Stimulated activated CD4-positive, alpha-beta T cell treated with anti-CD3 and anti-CD28 coated beads, Interleukin-12 subunit alpha, Interleukin-12 subunit beta, amount 100 ng/mL, for 4 hours (primary cell): ENCODE measurements at places on chromosomes 1 and 21.

DNA sequence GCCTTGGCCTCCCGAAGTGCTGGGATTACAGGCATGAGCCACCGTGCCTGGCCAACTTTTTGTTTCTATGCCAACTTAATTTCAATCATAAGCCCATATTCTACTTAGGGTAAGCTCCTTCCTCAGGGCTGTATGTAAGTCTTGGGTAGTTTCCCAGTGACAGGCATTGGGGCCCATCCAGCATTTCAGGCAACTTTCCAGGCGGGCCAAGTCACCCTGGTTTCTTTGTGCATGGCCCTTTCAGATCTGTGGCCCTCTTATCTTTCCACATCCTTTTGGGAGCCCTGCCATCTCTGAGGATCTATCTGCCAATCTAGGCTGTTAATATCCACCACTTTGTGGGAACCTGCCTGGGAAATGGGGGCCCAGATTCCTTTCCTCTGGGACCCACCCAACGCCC lies 58.7 kb downstream of the TNN start:
- no peak for DNase-seq

DNA sequence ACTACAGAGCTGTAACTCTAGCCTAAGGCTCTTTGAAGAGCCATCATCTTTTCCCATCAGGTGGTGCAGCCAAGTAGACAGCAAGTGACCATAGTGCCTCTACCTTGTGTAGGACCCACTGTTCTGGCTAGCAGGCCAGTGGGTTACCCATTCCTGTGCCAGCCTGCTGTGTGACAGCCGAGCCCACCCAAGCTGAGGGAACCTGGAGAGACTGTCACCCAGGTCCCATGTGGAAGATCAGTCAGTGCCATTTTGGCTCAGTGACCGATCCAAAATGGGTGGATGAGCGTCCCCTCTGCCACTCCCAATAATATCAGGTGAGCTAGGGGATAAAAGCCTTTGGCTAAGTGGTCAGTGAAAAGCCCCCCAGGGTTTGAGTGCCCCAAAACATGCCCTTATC lies 417.9 kb downstream of the MATN1 start:
- DNase-seq, result no peak

GRCh38 chr1:93816970-93817678 lies 61.9 kb downstream of the DNTTIP2 start:
- no peak for DNase-seq

DNA sequence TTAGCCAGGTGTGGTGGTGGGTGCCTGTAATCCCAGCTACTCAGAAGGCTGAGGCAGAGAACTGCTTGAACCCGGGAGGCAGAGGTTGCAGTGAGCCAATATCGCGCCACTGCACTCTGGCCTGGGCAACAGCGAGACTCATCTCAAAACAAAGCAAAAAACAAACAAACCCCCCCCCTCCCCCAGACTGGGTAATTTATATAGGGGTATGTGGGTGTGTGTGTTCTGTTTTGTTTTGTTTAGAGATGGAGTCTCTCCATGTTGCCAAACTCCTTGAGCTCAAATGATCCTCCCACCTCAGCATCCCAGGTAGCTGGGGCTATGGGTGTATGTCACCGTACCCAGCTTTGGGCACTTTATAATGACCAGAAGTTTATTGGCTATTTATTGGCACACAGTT lies 73.6 kb downstream of the SLC27A3 start:
- no peak for DNase-seq

DNA sequence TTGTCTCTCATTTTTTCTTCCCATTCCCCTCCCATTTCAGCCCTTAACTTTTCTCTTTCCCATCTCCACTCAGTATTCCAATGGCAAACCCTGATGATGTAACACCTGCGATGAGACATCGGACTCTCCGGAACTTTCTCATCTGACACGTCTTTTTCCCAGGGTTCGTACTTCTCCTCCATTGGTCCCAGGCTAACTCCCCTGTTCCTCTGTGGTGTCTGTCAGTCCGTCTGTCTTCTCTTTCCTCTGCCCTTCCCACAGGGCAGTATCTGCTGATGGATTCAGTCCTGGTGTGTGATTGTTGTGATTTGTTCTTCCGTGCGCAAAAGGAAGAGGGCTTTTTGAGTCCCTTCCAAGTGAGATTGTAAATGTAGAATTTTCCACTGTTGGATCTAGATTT lies 27.7 kb downstream of the VANGL2 start:
- no peak for DNase-seq

DNA sequence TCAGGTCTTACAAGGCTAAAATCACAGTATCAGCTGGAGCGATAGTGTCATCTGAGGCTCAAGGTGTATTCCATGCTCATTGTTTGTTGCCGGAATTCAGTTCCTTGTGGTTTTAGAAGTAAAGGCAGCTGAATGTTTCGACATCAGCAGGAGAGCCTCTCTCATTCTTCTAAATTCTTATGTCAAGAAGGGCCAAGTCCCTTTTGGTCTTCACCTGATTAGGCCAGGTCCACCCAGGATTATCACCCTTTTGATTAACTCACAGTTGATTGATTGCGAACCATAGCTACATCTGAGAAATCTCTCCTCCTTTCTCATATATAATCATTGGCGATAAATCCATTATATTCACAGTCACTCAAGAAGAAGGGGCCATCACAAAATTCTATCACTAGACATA lies 806.7 kb upstream of the PRMT6 start:
- DNase-seq, result no peak

- no peak for DNase-seq
Observed at GRCh38 chr1:7983086-7983778, 21.7 kb downstream of the PARK7 start.

GRCh38 chr21:45004481-45005247 lies 64.8 kb downstream of the SLX9 start:
- no peak for DNase-seq

- DNase-seq, result no peak
Observed at GRCh38 chr1:2277741-2278488, 49.8 kb downstream of the SKI start.

- DNase-seq, result peak; percentile 6
Observed at GRCh38 chr1:147078606-147079399, 93.5 kb downstream of the PRKAB2 start.

GRCh38 chr1:202811296-202812175 lies 782 bp downstream of the PCAT6 start:
- no peak for DNase-seq

GRCh38 chr1:115676498-115677181 lies 34.9 kb downstream of the VANGL1 start:
- no peak for DNase-seq

DNA sequence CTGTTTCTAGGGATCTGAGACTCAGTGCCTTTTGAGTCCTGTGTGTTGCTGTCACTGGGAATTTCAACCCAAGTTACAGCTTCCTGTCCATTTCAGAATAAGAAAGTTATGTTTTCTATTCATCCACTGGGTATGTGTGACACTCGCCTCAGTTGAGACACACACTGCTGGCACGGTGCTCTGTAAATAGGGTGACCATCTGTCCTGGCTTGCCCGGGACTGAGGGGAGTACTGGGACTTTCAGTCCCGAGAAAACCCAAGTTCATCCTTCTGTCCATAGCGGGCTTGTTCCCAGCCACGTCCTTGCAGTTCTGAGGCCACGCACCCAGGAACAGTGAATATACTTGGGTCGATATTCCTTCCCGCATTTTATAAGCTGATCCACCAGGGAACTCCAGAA lies 56.3 kb upstream of the DISP3 start:
- DNase-seq, result no peak

DNA sequence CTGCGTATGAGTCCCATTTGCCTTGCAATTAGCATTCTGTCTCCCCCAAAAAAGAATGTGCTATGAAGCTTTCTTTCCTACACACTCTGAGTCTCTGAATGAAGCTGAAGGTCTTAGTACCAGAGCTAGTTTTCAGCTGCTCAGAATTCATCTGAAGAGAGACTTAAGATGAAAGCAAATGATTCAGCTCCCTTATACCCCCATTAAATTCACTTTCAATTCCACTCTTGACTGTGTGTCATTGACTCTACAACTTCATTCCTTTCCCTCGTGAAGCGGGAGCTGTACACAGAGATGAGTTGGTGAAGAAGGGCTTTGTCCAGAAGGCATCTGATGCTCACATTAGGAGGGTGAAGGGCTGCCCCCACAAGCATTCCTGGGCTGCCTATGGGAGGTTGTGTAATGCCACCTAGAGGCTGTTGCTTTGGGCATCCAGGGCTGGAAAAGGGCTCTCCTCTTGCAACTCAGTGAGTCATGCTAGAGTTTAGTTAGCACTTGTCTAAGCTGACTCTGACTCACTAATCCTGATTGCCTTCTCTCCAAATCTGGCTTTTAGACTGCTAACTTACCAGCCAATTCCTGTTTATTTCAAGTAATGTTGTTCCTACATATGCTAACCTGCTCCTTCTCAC lies 1.8 kb downstream of the SPRR1B start:
- DNase-seq, result no peak

DNA sequence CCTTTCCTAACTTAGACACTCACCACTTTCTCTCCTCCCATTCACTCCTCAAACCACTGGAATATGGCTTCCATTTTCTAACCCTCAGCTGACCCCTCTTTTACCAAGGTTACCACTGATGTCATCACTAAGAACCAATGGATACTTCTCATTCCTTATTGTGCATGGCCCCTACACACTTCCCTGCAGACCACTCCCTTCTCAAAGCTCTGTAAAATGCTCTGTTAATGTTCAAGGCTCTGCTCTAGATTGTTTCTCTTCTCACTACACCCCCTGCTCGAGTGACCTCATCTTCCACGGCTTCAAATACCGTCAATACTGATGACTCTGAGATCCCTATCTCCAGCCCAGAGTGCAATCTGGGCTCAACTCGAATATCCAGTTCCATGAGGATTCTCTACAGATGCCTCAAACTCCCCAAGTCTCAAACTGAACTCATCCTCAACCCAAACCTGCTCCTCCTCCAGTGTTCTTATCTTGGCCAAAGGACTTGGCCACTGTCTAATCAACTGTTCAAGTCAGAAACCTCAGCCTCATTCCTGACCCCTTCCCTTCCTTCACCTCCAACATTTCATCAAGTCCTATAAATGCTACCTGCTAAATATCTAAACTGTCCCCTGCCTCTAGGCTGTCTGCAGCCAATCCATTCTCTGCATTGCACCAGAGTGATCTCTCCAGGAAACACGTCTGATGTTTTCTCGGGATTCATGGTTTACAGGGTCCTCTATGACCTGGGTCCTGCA lies 41.3 kb upstream of the BMP8B start:
- DNase-seq, result no peak

GRCh38 chr1:70143048-70143659 lies 62.2 kb downstream of the LRRC40 start:
- DNase-seq, result no peak

- DNase-seq, result no peak
Observed at GRCh38 chr1:20178634-20179370, 7.1 kb upstream of the UBXN10 start.

- no peak for DNase-seq
Observed at GRCh38 chr1:227219715-227220292, 98.5 kb downstream of the CDC42BPA start.

DNA sequence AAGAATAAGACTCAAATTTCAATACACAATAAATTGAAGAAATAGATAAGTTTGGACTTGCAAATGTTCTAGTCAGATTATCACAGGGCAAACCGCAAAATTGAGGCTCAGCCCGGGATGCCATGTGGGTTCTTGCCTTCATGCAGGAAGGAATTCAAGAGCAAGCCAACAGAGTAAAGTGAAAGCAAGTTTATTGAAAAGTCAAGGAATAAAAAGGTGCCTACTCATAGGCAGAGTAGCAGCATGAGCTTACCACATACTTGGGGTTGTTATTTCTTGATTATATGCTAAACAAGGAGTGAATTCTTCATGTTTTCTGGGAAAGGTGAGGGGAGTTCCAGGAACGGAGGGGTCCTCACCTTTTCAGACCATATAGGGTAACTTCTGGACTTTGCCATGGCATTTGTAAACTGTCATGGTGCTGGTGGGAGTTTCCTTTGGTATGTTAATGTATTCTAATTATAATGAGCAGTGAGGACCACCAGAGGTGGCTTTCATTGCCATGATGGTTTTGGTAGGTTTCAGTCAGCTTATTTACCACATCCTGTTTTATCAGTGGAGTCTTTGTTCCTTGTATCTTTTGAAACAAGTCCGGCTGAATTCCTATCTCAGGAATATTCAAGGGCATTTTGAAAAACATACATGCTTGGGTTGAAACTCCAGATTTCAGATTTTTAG lies 2.0 kb upstream of the OR2AK2 start:
- no peak for DNase-seq

DNA sequence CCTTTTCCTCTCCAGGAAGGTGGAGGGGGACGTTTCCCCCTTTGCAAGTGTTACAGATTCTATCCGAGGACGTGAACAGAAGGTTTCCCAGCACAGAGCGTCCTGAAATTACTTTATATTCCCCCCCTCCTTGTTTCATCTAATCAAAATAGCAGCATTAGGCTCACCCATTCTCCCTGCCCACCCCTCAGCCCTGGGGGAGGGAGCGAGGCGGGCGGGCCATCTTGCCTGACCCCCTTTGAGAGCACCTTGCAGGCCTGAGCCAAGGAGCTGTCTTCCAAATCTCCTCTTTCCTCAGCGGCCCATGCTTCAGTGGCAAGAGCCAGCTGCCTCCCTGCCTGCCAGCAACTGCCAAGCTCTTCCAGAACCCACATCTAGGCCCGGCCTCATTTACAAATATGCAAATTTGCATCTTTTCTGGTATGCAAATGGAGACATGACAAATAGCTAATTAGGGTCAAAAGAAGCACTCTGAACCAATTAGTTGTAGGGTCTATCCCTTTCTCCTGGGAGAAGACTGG lies 69.1 kb upstream of the POU3F1 start:
- DNase-seq, result no peak

DNA sequence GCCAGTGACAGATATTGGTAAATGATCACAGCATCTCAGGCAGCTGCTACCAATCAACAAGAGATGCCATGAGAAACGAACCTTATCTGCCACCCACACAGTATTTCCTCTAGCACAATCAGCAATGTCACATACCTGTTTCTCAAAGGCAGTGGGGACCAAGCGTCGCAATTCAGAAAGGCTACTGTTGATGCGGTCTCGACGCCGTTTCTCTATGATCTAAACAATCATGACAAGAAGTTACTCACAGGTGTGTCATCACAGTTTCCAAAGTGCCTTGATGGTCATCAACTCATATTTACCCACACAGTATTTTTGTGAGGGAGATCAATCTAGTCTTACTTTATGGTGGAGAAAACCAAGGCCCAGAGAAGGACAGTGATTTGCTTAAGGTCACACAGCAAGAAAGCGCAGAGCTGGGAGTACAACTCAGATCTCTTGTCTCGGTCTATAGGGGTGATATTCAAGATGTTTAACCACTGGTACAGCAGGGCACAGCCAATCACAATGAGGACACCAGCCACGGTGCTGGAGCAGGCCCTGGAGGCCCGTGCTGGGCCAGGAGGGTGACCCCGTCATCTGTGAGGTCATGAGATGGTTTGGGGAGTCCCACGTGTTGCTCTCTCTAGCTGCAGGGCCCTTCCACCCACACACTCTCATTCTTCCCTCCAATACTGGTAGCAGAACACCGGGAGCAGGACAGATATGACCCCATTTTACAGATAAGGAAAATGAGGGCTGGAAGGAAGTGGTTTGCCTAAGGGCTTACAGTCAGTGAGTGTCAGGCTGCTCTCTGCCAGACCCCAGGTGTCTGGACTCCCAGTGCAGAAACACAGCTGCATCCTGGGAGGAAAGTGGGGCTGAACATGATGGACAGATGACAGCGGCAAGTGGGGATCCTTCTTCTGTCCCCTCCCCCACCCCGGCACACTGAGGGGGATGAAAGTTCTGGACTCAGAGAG lies 7.8 kb downstream of the HEYL start:
- no peak for DNase-seq
